ENCODE measurements at places on chromosomes 4 and X. TPM values are rescaled to one million over a fixed set of nuclear protein-coding genes. Genes with fewer than 3 reads are reported as not detected.

Gene SNCA
- 3.8 TPM for total RNA-seq

Gene CT45A3
- total RNA-seq: not detected

Gene TMSB15A
- total RNA-seq: 0.50 TPM

Gene STPG2
- not detected for total RNA-seq

Gene NUDT10
- total RNA-seq: 0.99 TPM

Gene SLC49A3
- total RNA-seq: 0.37 TPM

Gene PAGE1
- total RNA-seq: not detected

Gene DGKK
- total RNA-seq: not detected

Gene ATP6AP2
- total RNA-seq: 62.8 TPM

Gene GAGE12H
- not detected for total RNA-seq

Gene TMEM150C
- not detected for total RNA-seq

Gene TMA16
- total RNA-seq: 34.1 TPM

Gene CT45A10
- total RNA-seq: not detected

Gene GAGE2A
- total RNA-seq: not detected

Gene MID2
- 1.7 TPM for total RNA-seq

Gene PAGE4
- total RNA-seq: not detected

Gene LNX1
- not detected for total RNA-seq

Gene TMEM47
- total RNA-seq: not detected

Gene DDX53
- total RNA-seq: not detected

Gene EDA2R
- total RNA-seq: 2.7 TPM

Gene L1CAM
- total RNA-seq: 7.5 TPM

Gene SATL1
- not detected for total RNA-seq

Gene NLRP2B
- total RNA-seq: not detected

Gene SMC1A
- total RNA-seq: 151 TPM

Gene POF1B
- not detected for total RNA-seq

Gene XKRX
- not detected for total RNA-seq

Gene SYTL5
- total RNA-seq: not detected

Gene MAB21L2
- total RNA-seq: not detected

Gene INPP4B
- total RNA-seq: 44.7 TPM

Gene CFP
- 13.1 TPM for total RNA-seq

Gene PAK3
- not detected for total RNA-seq

Gene CRMP1
- total RNA-seq: not detected

Gene TMPRSS11B
- total RNA-seq: not detected

Gene ANAPC4
- total RNA-seq: 48.6 TPM

Gene UNC5C
- total RNA-seq: not detected

Gene UGT2B7
- not detected for total RNA-seq

Gene SH3TC1
- 6.3 TPM for total RNA-seq

Gene SPACA5
- total RNA-seq: not detected

Gene GNRHR
- not detected for total RNA-seq

Gene SNX12
- total RNA-seq: 38.9 TPM

Gene GJB1
- total RNA-seq: not detected

Gene CXCL11
- not detected for total RNA-seq

Gene SPANXN4
- not detected for total RNA-seq

Gene ANOS1
- 0.03 TPM for total RNA-seq

Gene BMX
- not detected for total RNA-seq

Data from activated CD8-positive, alpha-beta T cell treated with anti-CD3 and anti-CD28 coated beads, Interleukin-2, amount 10 ng/mL, durations not matched to agents 7 days and 5 days (primary cell).